ENCODE measurements at places on chromosomes 5 and 9.

DNA sequence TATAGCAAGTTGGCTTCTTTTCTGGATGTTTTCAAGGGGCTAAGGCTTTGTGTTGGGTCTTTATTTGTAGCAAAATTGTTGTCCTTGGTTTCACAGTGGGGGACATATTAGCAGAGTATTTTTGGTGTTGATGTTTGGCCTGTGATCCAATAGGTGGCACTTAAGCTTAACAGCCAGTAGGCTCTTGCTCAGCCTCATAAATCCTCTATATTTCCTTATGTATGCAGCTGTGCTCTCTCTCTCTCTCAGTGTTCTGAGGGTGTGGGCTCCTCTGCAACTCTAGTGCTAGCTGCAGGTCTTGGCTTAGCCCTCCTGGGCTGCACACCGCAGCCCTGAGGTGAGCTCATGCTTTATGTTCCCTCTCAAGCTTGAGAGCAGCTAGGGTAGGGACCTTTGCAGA, 195.0 kb upstream of the GHR start:
- no peak for DNase-seq

DNA sequence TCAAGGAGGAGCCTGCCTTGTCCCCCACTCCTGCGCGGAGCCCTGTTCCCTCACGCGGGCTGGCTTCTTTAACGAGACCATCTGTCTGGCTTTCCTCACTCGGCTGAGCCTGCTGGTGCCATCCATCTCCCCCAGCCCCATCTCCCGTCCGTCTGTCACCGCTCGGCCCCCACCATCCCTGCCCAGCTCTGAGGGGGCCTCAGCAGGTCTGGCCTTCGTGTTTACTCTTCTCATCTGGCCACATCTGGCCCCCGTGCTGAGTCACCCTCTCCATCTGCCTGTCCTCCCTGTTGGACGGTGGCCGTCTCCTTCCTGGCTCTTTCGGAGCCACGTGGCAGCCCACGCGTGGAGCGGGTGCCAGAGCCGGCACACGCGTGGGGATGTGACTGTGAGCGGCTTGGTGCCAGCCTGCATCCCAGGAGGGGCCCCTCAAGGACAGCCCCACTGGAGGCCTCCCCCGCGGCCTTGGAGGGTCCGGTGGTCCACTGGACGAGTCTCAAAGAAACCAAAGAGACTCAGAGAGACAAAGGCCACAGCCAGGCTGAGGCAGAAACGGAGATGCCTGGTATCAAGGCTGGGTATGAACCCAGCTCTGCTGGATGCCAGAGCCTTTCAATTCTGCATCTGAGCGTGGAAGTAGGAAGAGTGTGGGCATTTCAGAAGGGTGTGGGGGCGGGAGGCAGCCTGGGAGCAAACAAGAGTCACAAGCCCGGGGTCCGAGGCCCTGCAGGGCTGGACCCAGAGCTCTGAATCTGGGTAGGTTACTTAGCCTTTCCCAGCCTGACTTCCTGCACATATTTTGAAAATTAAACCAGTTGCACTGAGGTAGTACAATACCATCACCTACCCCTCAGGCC, 76.7 kb upstream of the UNC5A start:
- no peak for DNase-seq

DNA sequence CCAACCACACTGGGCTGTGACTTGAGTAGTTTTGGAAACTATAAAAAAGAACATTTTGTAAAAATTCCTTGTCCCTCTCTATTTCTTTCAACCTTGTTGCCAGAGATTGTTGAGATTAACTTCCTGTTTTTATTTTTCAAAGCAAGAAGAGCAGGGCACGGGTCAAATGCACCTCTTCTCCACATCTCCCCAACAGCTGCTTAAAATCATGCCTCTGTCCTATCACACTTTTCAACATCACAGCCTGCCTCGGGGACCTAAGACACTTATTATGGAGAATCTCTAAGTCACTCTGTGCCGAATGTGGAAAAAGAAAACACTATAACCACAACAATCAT, 280.3 kb upstream of the TNC start:
- DNase-seq = no peak

DNA sequence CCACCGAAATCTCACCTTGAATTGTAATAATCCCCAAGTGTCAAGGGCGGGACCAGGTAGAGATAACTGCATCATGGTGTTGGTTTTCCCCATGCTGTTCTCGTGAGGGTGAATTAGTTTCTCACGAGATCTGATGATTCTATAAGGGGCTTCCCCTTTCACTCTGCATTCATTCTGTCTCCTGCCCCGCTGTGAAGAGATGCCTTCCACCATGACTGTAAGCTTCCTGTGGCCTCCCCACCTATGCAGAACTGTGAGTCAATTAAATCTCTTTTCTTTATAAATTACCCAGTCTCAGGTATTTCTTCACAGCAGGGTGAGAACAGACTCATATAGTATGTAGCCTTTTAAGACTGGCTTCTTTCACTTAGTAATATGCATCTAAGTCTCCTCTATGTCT, 128.1 kb upstream of the NR5A1 start:
- DNase-seq = no peak

DNA sequence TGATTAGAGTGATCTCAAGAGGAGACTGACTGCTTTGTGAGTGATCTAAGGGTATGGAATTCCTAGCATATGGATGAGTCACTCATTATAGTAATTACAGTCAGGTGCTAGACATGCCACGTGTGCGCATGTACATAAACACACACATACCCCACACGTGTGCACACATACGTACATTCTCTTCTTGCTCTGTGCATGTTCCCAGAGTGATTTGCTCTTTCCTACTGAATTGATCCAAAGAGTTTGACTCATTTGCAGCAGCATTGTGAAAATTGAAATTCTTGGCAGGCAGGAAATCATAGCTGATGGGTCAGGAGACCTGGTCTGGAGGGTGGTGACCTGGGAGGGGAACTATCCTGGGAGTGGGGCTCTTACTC, 63.8 kb downstream of the ANGPTL2 start:
- DNase-seq = no peak

GRCh38 chr9:110447476-110447875, 109.8 kb upstream of the TXNDC8 start:
- DNase-seq = no peak

GRCh38 chr5:146595088-146595487, 79.1 kb upstream of the GPR151 start:
- no peak for DNase-seq

DNA sequence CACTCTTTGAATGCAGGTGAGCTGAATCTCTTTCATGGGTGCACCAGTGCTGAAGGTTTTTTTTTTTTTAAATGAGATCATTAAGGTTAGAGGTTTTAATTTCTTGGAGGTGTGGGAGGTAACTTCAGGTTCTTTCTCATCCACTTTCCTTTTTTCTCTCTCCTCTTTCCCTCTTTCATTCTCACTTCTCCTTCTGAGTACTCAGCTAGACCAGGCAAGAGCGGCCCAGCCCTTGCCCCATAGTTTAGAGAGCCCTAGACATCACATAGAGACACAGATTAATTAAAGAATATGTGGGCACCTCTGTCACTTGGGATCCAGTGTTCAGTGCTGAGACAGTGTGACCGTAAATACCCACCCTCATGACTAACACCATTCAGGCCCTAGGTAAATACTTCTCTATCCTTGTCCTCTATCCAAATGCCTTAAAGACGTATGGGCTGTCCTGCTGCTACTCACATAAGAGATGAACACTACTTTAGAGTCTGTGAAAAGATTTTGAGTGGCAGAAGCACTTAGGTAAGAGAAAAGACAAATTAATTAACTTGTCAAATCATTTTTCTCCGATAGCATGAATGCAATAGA, 174.1 kb downstream of the TLE4 start:
- DNase-seq = no peak

DNA sequence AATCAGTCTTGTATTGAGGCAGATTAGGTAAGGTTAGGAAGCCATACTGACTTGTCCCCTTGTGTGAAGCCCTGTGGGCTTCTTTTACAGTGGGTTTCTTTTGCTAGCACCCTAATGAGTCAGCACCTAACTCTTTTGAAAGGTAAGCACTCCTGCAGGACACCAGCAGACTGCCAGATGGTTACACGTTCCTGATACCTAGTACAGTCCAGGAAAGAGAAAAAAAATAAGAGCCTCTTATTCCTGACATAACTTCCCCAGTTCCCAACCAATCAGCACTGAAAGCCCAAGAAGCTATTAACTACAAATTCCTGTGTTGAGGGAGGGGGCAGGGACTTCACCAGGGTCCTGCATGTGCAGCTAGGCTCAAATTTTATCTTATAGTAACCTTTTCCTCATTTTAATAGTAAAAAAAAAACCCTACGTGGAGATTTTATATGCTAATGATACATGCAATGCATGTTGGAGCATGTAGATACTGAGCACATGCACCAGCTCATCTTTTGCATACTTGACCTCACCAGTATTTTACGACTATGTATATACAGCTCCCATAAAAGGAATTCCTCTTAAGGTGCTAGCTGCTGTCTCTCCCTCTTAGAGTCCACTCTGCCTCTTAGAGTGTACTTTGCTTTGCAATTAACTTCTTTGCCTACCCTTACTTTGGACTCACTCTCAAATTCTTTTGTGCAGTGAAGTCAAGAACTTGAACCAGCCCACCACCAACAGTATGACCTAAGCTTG, 84.7 kb upstream of the RORB start:
- no peak for DNase-seq
